Endodermal cell (in vitro differentiated cells): ENCODE measurements at places on chromosomes 2 and 18. TPM values are rescaled to one million over a fixed set of nuclear protein-coding genes. Genes with fewer than 3 reads are reported as not detected.

- H3K4me1 ChIP-seq, result peaks cover 2% of the 10 kb centered on the region
- H3K36me3 ChIP-seq, result no peaks in the 10 kb centered on the region
- no peaks in the 10 kb centered on the region for H3K27me3 ChIP-seq
- DNase-seq, result peak; percentile 45
Observed at GRCh38 chr2:128368437-128369107, 49.9 kb upstream of the HS6ST1 start.

GRCh38 chr2:32264422-32265105 lies at the start of gene NLRC4:
TSS of gene NLRC4 (minus strand) at chr2:32264886. CDS start at chr2:32256775, 8,111 bp downstream.
- no peak within 1 kb of the TSS for H3K4me3 ChIP-seq
- H3K27ac ChIP-seq, result no peak within 1 kb of the TSS
- peaks cover 18% of the 10 kb centered on the region for H3K27me3 ChIP-seq

DNA sequence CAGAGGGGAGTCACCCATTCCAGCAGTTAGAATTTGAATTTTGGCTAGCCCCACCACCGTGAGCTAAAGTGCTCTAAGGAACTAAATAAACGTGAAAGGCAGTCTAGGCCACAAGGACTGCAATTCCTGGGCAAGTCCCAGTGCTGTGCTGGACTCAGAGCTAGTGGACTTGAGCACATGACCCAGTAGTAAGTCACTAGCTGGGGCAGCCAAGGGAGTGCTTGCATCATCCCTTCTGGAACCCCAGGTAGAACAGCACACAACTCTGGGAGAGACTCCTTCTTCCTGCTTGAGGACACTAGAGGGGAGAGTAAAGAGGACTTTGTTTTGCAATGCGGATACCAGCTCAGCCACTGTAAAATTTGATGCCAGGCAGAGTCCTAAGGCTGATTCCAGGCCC lies 672.2 kb downstream of the CPS1 start:
- H3K36me3 ChIP-seq, result no peaks in the 10 kb centered on the region
- no peaks in the 10 kb centered on the region for H3K4me1 ChIP-seq
- H3K27ac ChIP-seq, result no peak overlapping the region
- no peaks in the 10 kb centered on the region for H3K27me3 ChIP-seq

DNA sequence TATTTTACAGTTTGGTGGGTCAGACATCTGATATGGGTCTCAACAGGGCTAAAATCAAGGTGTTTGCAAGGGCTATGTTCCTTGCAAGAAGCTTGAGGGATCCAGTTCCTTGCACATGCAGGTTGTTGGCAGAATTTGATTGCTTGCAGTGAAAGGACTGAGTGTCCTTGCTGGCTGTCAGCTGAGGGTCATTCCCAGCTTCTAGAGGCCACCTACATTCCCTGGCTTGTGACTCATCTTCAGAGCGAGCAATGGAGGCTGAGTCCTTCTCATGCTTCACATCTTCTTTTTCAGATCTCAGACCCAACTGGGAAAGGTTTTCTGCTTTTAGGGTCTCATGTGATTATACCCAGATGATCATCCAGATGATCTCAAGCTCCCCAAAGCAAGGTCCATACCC lies 12.4 kb downstream of the MEX3C start:
- no peak for DNase-seq
- no peaks in the 10 kb centered on the region for H3K27me3 ChIP-seq
- no peak overlapping the region for H3K27ac ChIP-seq
- H3K4me3 ChIP-seq, result no peak overlapping the region

GRCh38 chr2:213125646-213126347 lies 25.6 kb downstream of the IKZF2 start:
- H3K27me3 ChIP-seq, result no peaks in the 10 kb centered on the region
- no peak overlapping the region for H3K4me3 ChIP-seq
- no peaks in the 10 kb centered on the region for H3K36me3 ChIP-seq
- no peak for DNase-seq

- no peaks in the 10 kb centered on the region for H3K27me3 ChIP-seq
Observed at GRCh38 chr2:178513876-178514275, 33.6 kb downstream of the PLEKHA3 start.

DNA sequence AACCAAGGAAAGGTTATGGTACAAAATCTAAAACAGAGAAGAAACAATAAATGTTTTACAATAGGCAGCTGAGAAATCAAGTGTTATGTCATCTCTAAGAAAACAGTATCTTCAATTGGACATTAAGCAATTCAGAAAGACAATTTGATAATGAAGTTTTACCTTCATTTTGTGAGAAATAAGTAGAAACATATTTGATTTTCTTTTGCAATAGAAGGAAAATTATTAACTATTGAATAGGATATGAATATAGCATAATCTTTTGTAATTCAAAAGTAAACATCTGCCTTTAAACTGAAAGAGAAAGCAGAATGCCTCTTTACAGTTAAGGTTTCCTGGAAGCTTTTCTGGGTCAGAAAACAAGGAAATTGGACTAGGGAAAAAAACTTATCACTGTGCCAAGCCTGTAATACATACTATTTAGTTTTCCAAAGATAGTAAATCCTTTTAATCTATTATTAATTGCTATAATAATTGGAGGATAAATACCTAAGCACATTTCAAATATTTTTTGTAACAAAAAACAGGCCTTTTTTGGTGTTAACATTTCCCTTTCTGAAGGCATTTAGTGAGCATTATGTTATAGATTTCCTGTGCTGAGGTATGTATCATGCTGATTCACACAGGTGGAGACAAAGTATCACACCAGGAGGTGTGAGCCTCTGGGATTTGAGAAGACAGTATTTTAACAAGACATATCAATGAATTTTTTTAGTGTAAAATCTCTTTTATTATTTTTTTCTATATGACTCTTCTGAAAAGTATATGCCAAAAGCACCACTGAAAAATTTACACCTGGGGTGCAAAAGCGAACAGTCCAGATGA lies 947.0 kb upstream of the CDH2 start:
- no peaks in the 10 kb centered on the region for H3K36me3 ChIP-seq
- peaks cover 4% of the 10 kb centered on the region for H3K4me1 ChIP-seq
- no peak for DNase-seq
- H3K27me3 ChIP-seq, result no peaks in the 10 kb centered on the region
- no peak overlapping the region for H3K4me3 ChIP-seq
- H3K27ac ChIP-seq, result no peak overlapping the region

- H3K27ac ChIP-seq, result no peak overlapping the region
- no peaks in the 10 kb centered on the region for H3K27me3 ChIP-seq
- DNase-seq, result no peak
- peaks cover 18% of the 10 kb centered on the region for H3K4me1 ChIP-seq
- no peaks in the 10 kb centered on the region for H3K36me3 ChIP-seq
Observed at GRCh38 chr18:7593218-7593819, 26.2 kb downstream of the PTPRM start.

DNA sequence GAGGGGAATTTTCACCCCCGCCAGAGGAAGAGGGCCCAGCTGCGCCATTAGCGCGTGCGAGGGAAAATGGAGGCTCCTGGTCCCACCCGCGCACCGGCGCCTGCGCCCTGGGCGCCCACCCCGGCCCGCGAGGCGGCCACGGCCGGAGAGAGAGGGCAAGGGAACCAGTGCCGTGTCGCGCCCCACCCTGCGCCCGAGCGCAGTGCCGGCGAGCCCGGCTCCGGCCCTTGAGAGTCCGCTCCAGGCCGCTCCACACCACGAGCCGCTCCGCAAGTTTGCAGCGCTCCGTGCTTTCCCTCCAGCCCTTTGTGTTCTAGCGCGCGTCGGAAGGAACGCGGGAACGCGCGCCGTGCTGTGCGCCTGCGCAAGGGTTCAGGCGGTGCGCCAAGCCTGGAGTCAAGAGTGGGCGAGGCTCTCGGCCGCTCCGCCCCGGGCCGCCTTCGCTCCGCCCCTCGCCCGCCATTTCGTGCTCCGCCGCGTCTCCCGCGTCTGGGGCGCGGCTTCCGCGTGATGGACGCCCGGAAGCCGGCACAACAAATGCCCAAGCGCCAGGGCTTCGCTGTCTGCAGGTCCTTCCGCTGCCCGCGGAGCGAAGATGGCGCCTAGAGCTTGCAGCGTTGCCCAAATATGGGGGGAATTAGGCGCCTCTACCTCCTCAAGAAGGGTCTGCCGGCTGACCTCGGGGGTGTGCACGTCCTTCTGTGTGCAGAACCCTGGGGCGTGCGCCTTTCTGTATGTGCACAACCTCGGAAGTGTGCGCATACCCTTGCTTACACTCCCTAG lies 46.1 kb upstream of the PTMA start:
- no peaks in the 10 kb centered on the region for H3K36me3 ChIP-seq
- H3K4me1 ChIP-seq, result no peaks in the 10 kb centered on the region
- peak overlapping the region; percentile 49 for H3K27ac ChIP-seq
- H3K4me3 ChIP-seq, result peak overlapping the region; percentile 79
- H3K27me3 ChIP-seq, result no peaks in the 10 kb centered on the region

GRCh38 chr2:158381978-158382377 lies 74.6 kb downstream of the CCDC148 start:
- no peak for DNase-seq
- H3K27ac ChIP-seq, result no peak overlapping the region
- H3K36me3 ChIP-seq, result no peaks in the 10 kb centered on the region

DNA sequence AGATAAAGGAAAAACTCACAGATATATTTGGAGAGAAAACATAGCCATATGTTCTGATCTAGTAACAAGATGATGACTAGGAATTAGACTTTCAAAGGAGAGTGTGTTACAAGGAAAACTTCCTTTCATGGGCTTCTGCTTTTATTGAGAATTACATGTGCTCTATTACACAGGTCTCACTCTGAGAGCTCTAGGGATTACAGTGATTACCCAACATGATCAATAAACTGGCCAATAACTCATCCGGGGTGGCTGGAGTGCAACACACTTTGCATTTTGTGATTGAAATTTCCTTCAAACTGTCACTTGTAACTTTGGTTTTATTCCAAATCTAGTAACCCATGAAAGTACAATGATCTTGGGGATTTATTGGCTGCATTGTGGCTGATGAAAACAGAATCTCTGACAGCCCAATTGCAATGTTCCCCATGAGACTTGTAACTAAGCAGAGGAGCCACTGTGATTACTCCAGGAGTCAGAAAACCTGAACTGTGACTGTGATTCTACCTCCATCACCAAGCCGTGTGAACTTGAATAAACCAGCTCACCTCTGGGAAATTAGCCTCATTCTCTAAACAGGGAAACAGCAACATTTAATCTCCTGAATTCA lies 40.2 kb upstream of the LRRC30 start:
- H3K4me3 ChIP-seq, result no peak overlapping the region
- no peaks in the 10 kb centered on the region for H3K27me3 ChIP-seq
- H3K4me1 ChIP-seq, result no peaks in the 10 kb centered on the region
- DNase-seq, result no peak
- no peak overlapping the region for H3K27ac ChIP-seq

Gene SOWAHC
- total RNA-seq, result 13.4 to 14.9 TPM (median 14.0 TPM) in 3 replicates

Gene MTCL1
- 26.0 and 32.2 TPM in 2 replicates for total RNA-seq

Gene MC2R
- total RNA-seq, result not detected in 2 replicates

Gene LIPG
- 5.0 and 6.7 TPM in 2 replicates for total RNA-seq

Gene LPIN1
- 24.3 to 36.8 TPM (median 24.5 TPM) in 3 replicates for total RNA-seq

Gene ABCG5
- not detected in 2 replicates for total RNA-seq

Gene DLGAP1
- total RNA-seq, result 11.1 and 21.5 TPM in 2 replicates

Gene GKN1
- total RNA-seq, result not detected in 2 replicates

Gene RNF103
- 12.7 to 17.9 TPM (median 16.4 TPM) in 3 replicates for total RNA-seq
